HT1080 (cell line): ENCODE measurements at places on chromosomes 6 and 20. TPM values are rescaled to one million over a fixed set of nuclear protein-coding genes. Genes with fewer than 3 reads are reported as not detected.

Gene HELZ2
- 10.8 and 11.7 TPM in 2 replicates for total RNA-seq

Gene GCNT2
- total RNA-seq = 6.4 and 7.3 TPM in 2 replicates

Gene VGLL2
- not detected in 2 replicates for total RNA-seq

Gene HLA-DQA1
- not detected in 2 replicates for total RNA-seq

Gene GSTA3
- total RNA-seq = not detected in 2 replicates

Gene PDYN
- total RNA-seq = not detected in 2 replicates

Gene HLA-DQB1
- not detected in 2 replicates for total RNA-seq

Gene TTBK1
- total RNA-seq = 0.06 TPM in 1 of 2 replicates, not detected in the other

Gene SLC22A23
- 3.3 and 3.9 TPM in 2 replicates for total RNA-seq

Gene MYB
- total RNA-seq = 0.40 TPM in 2 replicates

Gene TCF21
- 0.03 TPM in 1 of 2 replicates, not detected in the other for total RNA-seq

Gene HRH3
- not detected in 2 replicates for total RNA-seq

Gene STMND1
- not detected in 2 replicates for total RNA-seq

Gene TAAR2
- not detected in 2 replicates for total RNA-seq

Gene ATP9A
- 2.4 and 3.0 TPM in 2 replicates for total RNA-seq

Gene AKAP7
- total RNA-seq = 3.8 and 9.6 TPM in 2 replicates

Gene CLIC1
- total RNA-seq = 1,383 and 1,400 TPM in 2 replicates

Gene SF3B5
- 168 and 227 TPM in 2 replicates for total RNA-seq

Gene C20orf204
- total RNA-seq = 0.42 and 0.50 TPM in 2 replicates

Gene SGK2
- total RNA-seq = not detected in 2 replicates

Gene MYBL2
- total RNA-seq = 29.7 and 40.4 TPM in 2 replicates

Gene TSBP1
- not detected in 2 replicates for total RNA-seq

Gene ID1
- total RNA-seq = 421 and 433 TPM in 2 replicates

Gene MYH7B
- 0.33 TPM in 1 of 2 replicates, not detected in the other for total RNA-seq

Gene CCM2L
- 0.03 TPM in 1 of 2 replicates, not detected in the other for total RNA-seq

Gene OPN5
- total RNA-seq = not detected in 2 replicates

Gene ELOVL4
- 0.47 and 0.66 TPM in 2 replicates for total RNA-seq

Gene EIF2S2
- total RNA-seq = 123 and 125 TPM in 2 replicates

Gene HEY2
- total RNA-seq = 0.16 and 0.23 TPM in 2 replicates

Gene TMEM244
- total RNA-seq = not detected in 2 replicates

Gene LPA
- not detected in 2 replicates for total RNA-seq

Gene LTB
- total RNA-seq = not detected in 2 replicates

Gene FABP7
- total RNA-seq = not detected in 2 replicates

Gene THEMIS
- not detected in 2 replicates for total RNA-seq

Gene LRRC1
- 4.7 and 6.1 TPM in 2 replicates for total RNA-seq

Gene AIG1
- 30.8 and 33.7 TPM in 2 replicates for total RNA-seq

Gene ABHD16B
- total RNA-seq = not detected in 2 replicates

Gene LCA5
- total RNA-seq = 0.33 and 0.37 TPM in 2 replicates

Gene GPR63
- 1.3 and 1.9 TPM in 2 replicates for total RNA-seq
